ENCODE measurements at places on chromosomes 5 and 9.

DNA sequence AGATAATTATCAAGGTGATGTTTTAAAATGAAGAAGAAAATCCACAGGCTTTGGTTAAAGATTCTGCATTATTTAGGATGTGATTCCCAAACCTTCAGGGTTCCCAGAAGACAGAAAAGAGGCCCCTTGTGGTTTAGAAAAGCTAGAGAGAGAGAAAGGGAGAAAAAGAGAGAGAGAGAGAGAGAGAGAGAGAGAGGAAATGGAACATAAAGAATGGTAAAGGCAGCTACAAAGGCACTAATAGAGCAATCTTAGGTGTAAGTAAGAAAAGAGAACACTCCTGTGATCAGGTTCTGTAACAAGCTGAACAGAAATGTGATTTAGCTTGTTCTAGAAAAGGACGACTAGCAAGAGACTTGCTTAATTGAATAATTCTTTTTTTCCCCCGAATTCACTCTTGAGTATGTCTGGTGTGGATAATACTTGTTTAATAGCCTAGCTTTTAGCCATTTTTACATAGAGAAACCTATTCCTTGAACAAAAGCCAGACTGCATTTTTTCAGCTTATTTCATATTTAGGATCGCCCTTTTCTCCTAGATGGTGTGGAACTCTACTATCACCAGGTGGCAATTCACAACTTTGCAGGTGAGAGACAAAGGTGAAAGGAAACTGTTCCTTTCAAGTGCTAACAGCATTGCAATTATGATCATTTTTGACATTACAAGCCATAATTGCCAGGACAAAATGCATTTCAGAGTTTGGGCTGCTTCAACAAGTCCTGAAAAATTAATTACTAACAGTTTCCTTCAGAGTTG, 57.6 kb upstream of the SH3GL2 start:
- DNase-seq = no peak

DNA sequence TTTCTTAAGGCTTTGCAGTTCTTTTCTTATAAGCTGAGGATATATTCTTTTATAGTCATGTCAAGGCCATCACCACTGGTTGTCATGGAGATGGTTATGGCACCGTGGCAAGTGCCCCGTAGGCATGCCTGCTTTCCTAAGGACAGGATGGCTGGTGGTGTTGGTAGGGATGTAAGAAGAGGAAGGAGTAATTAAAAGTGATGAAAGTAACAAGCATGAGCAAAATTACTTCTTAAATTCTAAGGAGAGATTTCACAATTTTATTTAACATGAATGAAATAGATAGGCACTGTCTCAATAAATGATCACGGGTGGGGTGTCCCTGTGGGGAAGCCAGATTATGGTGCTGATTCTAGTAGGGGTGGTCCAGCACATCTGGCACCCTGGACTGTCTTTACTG, 290.2 kb upstream of the KLF4 start:
- no peak for DNase-seq

GRCh38 chr9:135240222-135240621, 152.8 kb downstream of the OLFM1 start:
- no peak for DNase-seq

DNA sequence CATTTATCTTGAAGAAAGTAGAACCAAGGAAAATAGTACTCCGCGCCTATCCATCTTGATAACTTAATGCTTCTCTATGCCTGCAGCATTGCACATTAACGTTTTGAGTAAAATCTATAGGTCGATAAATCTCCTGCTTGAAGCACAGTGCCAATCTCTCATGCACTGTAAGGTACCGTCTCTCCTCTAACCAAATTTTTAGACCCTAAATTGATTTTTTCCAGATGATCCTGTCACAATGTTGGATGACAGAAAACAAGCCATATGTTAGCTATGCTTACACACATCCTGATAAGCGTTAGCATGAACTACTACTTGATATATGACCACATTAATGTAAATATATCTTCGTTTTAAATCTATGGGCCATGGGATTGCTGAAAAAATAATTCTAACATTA, 723.8 kb upstream of the CDH6 start:
- no peak for DNase-seq

- no peak for DNase-seq
Measured at GRCh38 chr9:36991516-36992134, 42.4 kb downstream of the PAX5 start.

GRCh38 chr9:107925749-107926297, 436.3 kb upstream of the KLF4 start:
- DNase-seq = no peak

- DNase-seq = no peak
Measured at GRCh38 chr5:158727771-158728311, 371.9 kb downstream of the EBF1 start.

- DNase-seq = no peak
Measured at GRCh38 chr5:96692441-96692840, 30.3 kb downstream of the CAST start.

DNA sequence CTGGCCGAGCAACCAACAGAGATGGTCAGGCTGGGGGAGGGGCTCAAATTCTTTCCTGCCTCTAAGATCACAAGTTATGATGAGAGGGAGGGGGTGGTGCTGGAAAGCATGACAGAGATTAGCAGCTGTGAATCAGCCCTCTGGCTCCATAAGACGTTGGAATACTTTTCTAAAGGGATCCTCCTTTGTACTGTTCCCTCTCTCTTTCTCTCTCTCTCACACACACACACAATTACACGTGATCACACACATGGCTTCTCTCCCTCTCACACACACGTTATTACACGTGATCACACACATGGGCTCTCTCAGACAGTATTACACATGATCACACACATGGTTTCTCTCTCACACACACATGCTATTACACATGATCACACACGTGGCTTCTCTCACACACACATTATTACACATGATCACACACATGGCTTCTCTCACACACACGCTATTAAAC, at the start of gene SLC45A2:
TSS of gene SLC45A2 (minus strand) at position 23 of the 454 bp plus-strand sequence. CDS start 110 bp downstream, outside the sequence.
- DNase-seq = no peak

GRCh38 chr5:131509801-131510200, 125.2 kb downstream of the RAPGEF6 start:
- DNase-seq = no peak

GRCh38 chr9:70003901-70004714, 39.5 kb upstream of the MAMDC2 start:
- no peak for DNase-seq

All from stimulated activated CD4-positive, alpha-beta T cell treated with anti-CD3 and anti-CD28 coated beads, Interleukin-2, amount 100 ng/mL, for 4 hours (primary cell).